ENCODE measurements at places on chromosomes 4 and X.
A peak's percentile ranks its signal among the peaks of the same experiment; 100 is the strongest.

DNA sequence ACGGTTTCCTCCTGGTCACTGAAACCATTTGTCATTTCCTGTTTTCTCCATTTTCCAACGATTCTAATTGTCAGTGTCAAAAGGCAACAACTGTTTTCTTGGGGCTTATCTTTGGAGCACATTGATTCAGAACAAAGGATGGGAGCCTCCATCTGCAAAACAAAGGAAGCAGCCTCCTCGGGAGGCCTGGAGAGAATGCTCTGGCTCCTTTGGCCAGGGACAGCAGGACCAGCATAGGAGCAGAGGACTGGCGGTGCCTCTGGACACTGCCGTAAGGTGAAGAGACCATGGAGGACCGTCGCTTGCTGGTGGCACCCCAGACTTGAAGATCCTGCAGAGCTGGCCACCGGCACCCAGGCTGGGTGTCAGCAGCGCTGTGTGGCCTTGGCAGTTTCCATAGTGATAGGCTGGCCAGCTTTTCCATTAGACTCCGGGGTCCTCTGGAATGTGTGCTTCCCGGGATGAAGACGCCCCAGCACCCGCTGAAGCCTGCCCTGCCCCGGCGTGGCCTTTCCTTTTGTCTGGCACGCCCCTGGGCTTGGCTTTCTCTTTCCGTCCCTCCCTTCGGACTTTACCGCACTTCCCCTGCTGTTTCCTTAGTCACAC lies 61.1 kb upstream of the MTM1 start:
- no peak for DNase-seq

GRCh38 chr4:6265546-6265945 lies 4.1 kb upstream of the WFS1 start:
- DNase-seq, result no peak

DNA sequence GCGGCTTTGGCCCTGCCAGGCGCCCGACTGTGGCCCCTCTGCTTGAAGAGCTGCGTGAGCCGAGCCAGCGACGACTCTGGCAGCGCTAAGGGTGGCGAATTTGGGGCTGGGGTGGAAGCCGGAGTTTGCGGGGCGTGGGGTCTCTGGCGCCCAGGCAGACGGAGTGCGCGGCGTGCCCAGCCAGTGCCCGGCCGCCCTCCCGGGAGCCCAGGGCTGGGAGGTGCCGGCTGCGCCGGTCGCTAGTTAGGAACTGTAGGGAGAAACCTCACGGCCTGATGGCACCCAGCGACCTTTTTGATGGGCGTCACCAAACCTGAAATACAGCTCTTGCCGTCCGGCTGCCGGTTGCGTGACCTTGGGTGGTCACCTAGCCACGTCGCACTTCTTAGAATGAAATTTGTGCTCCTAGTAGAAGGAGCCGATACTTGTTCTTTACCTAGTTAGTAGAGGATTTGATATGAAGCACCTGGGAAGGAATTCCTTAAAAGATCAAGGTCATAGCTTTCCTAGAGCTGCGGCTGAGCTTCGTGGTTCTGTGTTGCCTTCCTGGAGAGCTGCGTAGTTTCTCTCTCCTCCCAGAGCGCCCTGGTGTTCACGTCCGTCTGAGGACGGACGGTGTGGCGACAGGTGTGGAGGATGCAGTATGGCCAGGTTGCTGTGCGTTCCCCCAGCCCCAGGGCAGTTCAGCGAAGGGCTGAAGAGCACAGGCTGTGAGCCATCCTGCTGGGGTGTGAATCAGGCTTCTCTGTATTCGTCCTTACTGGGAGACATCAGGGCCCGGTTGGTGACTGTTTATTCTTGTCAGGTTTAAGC lies 680 bp downstream of the MAEA start:
- peak; percentile 57 for DNase-seq

DNA sequence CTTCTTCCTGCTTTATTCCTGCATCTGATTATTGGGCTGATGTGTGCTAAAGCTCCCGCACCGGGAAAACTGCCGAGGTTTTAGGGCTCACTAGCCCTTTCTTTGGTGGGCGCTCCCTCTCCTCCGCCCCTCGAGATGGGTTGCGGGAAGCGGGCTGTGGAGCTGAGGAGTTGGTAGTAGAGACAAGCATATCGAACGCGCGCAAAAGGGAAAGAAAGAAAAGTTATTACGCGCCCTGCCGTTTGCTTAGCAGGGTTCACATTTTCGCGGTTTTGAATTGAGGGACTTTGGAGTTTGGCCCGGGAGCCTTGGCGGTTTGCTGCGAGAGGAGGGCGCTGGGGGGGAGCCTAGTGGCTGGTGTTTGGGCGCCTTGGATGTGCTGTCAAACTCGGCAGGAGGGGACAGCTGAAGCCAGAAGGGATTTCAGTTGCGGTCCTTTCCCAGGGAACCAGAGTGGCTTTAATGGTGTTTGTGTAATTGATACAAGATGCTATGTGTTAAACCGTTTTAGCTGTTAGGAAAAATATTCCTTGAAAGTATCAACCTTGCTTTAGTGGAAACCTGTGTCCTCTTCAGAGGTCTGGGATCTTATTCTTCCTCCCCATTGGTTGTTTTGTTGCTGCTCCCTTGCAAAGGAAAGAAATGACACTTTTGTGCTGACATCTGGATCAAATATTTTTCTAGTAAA lies 1.1 kb downstream of the GAB1 start:
- no peak for DNase-seq

DNA sequence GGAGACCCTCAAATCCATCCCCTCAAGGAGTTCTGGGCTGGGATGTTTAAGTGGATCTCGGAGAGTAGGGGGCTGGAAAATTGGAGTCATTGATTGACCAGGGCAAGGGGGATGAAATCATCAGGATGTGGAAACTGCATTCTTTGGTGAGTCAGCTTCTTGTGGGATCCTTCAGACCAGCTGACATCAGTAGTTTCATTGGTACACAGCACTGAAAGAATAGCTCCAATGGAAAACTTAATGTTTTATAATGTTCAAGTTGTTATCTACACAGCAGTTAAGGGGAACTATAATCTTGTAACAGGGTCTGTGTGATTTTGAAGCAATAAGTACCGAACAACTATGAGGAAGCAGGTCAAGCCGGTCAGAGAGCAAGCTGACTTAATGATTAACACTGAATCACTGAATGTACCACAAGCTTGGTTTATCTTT lies 506.1 kb downstream of the RPA4 start:
- DNase-seq, result no peak

DNA sequence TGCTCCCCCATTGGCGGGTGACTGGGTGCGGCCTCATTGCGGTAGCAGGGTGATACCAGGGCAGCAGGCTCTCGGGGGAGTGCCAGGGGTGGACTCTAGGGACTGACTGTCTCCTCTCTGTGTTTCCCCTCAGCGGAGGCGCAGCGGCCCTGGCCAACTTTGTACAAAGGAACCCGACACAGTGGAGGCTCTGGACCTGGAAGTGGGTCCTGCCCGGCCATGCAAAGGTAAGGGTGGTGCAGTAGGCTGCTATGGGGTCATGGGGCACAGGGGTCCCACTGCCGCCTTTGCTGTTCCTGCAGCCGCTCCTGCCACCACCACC lies 16.3 kb downstream of the SULT1B1 start:
- no peak for DNase-seq

GRCh38 chrX:65679071-65679540 lies 11.7 kb downstream of the MSN start:
- DNase-seq, result no peak

GRCh38 chr4:114385195-114385985 lies 213.2 kb upstream of the UGT8 start:
- DNase-seq, result no peak

- DNase-seq, result no peak
These were observed 121.8 kb upstream of the STOX2 start for GRCh38 chr4:183783306-183783705.

DNA sequence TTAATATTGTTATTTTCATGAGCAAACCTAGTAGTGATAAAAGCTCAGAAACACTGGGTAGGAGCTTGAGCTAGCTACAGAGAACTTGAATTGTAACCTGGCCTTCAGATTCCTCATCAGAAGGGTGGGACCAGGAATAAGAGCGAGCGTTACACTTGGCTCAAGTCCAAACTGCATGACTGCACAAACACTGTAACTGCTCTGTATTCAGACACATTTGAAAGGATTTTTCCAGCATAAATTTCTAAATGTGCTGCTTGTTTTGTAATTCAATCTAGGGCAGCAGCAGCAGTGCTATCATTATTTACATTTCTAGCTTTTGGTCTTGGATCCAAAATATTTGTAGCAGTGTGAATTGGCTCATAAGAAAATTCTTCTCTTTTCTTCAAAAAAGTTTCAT lies 133.0 kb upstream of the TMLHE start:
- DNase-seq, result no peak

DNA sequence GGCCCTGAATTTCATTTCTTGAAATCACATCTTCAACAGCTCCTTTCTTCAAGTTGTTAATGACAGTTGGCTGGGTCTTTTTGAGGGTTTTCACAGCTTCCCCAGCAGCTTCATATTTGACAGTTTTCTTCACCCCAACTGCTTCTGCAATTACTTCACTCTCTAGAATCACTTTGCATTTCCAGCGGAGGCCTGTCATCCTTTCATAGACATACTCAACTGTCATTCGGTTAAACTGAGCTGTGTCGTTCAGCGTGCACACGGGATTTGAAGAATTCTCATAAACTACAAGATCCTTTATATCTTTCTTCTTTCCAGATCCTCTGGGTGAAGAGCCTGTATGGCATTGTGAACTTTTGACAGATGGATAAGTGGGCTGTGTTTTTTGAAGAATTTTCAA lies 15.4 kb downstream of the UBE2A start:
- no peak for DNase-seq

GRCh38 chr4:142566777-142567176 lies 279.3 kb downstream of the INPP4B start:
- no peak for DNase-seq

DNA sequence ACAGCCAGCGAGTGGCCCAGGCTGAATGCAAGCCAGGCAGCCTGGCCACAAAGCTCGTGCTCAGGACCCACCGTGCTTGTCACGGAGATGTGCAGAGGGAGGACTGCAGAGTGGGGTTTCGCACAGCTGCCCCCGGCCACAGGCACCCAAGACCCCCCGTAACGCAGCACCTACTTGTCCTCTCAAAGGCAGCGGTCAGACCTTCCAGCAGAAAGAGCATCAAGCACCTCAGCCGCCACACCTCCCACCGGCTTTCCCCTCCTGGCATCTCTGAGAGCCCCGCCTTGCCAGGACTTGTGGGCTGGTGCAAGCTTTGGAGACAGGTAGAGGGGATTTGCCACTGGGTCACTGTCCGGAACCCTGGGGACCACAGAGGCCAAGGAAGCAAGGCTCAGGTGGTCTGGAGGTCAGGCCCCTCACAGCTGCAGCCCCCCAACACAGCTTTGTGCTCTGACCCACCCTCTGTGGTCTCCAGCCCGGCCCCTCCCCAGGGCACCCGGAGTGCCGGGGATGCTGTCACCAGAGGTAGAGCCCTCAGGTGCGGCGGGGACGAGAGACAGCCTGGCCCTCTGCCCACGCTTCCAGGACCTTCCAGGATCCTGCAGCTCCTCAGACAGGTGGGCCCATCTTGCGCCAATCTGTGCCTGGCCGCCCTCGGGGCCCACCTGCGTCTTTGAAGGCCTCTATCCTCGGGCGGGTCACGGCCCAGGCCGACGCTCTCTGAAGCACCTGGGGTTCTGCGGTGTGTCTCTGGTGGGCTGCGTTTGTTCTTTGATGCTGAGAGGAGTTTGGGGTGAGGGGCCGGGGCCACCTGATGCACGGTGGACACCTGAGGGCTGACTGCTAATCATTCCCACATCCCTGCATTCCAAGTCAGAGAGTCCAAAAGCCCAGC lies 34.4 kb upstream of the HMX1 start:
- DNase-seq, result no peak

DNA sequence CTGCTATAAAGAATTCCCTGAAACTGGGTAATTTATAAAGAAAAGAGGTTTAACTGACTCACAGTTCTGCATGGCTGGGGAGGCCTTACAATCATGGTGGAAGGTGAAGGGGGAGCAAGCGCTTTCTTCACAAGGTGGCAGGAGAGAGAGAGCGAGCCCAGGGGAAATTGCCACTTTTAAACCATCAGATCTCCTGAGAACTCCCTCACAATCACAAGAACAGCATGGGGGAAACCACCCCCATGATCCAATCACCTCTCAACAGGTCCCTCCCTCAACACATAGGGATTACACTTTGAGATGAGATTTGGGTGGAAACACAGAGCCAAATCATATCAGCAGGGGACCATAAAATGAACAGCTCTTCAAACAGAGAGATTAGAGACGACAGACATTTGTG lies 198.6 kb downstream of the MAGEB5 start:
- no peak for DNase-seq

DNA sequence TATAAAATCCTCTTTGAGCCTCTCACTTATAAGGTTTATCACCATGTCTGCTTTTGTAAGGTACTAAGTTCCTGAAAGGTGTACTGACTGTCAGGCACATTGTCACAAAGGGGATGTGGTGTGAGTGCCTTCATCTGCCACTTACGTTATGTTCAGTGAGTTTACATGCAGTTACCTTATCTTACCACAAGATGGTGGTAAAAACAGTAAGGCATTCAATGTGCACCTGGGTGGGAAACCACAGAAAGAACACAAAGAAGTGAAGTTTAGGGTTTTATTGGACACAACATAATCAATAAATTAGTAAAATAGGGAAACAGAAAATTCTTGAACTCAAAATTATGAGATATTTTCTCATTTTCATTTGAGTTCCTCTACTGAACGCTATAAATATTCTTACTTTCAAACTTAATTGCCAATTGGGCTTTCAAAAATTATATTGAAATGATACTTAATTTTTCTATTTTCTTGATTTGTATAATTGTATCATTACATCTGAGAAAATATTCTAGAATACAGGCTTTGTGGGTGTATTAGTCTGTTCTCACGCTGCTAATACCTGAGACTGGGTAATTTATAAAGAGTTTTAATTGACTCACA lies 650.8 kb downstream of the PCDH7 start:
- DNase-seq, result peak; percentile 44

- DNase-seq, result no peak
These were observed 72.4 kb downstream of the PCYT1B start for GRCh38 chrX:24574743-24575142.

DNA sequence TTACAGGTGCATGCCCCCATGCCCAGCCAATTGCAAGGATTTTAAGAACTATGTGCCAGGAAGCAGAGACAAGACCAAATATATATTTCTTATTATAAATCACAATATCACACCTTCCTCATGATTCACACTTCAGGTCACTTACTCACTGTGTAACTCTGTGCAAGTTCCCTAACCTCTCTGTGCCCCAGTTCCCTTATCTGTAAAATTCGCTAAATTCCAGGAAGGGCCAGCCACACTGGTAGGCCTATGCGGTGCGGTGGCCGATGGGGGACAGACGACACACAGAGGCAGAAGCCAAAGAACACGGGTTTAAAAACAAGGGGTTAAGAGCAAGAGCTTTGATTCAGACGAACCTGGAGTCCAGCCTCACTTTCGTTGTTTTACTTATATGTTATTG lies 2.8 kb downstream of the TRIM2 start:
- no peak for DNase-seq

GRCh38 chrX:23503835-23504539 lies 163.3 kb upstream of the PRDX4 start:
- no peak for DNase-seq

DNA sequence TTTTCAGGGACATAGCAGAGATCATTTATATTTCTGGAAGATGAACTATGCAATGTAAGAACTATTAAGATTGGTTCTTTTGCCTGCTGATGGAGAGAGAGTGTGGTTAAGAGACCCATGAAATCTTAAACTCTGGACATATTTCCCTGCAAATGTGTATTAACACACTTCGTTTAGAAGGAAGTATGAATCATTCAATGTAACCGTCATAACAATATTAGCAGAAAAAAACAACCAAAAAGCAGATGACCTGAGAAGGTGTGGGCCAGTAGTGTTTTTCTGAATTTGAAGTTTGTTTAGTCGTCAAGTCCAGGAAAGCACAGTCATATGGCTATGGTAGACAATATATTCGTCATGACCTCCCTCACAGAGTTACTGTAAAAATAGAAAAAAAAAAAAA lies 2.5 kb upstream of the TMPRSS11D start:
- DNase-seq, result no peak

- no peak for DNase-seq
These were observed 332.6 kb downstream of the DTHD1 start for GRCh38 chr4:36614011-36614410.
